Fibroblast of skin of left biceps (primary cell): ENCODE measurements at places on chromosomes 4 and X.
A peak's percentile ranks its signal among the peaks of the same experiment; 100 is the strongest.

GRCh38 chrX:74291577-74291963 is 12.4 kb upstream of the ZCCHC13 start:
- DNase-seq: no peak

DNA sequence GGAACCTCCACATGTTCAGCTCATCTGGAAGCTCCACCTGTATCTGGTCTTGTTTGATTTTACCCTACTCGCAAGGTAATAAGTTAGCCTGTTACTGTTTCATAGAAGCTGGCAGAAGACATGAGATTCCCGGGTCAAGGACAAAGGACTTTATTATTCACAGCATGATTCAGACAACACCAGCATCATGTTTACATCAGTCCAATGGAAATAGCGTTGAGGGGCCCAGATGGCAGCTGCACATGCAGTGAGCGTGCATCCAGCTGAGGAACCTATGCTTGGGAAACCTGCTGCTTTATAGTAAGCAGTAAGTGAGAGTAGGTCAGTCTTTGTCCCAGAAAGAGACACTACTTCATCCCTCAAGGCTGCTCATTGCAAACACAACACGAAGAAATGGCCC is 19.8 kb downstream of the TSPAN5 start:
- no peak for DNase-seq

GRCh38 chr4:182325848-182326255 is 82.7 kb downstream of the TENM3 start:
- no peak for DNase-seq

DNA sequence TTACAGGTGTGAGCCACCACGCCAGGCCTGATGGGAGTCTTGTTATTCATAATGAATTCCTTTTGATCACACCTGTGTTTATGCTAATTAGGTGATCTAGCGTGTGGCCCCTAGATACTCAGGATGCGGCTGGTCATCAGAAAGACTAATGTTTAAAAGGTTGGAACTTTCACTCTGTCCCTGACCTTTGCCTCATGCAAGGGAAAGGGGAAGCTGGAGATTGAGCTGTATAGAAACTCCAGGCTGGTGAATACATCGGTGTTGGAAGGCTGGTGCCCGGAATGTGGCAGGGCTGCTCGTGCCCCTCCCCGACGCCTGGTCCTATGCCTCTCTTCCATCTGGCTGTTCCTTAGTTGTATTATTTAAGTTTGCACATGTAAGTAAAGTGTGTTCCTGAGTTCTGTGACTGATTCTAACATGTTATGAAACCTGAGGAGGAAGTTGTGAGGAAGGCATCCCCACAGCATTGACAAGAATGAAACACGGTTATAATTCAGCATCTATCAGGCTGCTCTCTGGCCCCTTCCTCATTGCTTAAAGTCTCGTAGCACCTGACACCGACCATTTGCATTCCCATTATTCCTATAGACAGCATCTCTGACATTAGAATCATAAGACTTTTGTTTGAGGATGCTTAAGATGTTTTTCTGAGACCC is 28.9 kb downstream of the CASP3 start:
- DNase-seq: no peak

GRCh38 chrX:123993326-123993725 is 31.8 kb downstream of the STAG2 start:
- DNase-seq: no peak

DNA sequence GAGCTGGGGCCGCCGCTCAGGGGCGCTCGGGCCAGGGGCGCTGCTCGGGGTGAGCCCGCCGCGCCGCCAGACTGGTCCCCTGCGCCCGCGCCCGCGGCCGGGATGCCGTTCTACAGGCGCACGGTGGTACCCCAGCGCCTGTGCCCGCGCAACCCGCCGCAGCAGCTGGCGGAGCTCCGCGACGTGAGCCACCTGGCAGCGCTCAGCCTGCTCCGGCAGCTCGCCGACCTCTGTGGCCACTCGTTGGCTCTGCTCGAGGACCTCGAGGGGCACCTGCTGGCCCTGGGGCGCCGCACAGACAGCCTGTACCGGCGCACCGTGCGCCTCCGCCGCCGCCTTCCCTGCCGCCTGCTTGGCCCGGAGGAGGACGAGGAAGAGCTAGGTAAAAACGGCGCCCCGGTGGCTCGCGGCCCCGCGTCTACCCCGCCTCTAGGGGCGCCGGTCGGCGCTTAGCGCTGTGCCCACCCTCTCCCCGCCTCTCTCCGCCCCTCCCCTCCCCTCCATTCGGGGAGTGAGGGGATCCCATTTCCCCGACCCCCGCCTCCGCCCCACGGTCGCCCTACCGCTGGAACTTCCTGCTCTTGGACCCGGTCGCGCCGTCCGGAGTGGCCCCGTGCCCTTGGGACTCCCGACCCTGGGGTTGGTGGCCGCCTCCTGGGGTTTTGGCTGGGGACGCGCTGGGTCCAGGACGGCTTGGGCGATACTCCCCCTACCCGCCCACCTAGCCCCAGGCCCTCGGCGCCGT is 513 bp downstream of the NHSL2 start:
- DNase-seq: no peak

DNA sequence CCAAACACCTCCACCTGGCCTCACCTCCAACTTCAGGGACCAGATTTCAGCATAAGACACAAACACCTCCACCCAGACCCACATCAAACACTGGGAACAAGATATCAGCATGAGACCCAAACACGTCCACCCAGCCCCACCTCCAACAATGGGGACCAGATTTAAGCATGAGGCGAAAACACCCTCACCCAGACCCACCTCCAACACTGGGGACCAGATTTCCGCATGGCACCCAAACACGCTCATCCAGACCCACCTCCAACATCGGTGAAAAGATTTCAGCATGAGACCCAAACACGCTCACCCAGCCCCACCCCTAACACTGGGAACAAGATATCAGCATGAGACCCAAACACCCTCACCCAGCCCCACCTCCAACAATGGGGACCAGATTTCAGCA is 210.0 kb downstream of the ASMT start:
- no peak for DNase-seq

- DNase-seq: no peak
These were observed 18.1 kb upstream of the TMEM150C start for GRCh38 chr4:82579932-82580331.

- peak; percentile 58 for DNase-seq
These were observed 57.2 kb downstream of the MFAP3L start for GRCh38 chr4:169968999-169969398.

- DNase-seq: no peak
These were observed 92.2 kb upstream of the ANXA3 start for GRCh38 chr4:78459327-78459726.

DNA sequence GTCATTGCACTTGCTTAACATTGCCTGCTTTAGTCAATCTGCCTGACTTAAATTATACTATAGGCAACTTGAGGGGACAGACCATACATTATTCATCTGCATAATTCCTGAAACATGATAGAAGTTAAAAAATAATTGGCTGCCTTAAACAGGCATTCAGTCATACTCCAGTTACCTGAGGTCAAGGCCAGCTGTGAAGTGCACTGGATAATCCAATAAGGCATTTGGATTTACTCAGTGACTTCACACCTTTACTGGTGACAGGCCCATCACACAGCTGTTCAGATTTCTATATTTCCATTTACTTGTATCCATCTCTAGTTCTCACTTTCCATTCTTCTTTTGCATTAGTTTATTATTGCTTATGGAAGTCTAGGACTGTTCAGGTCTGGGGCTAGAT is 2341.6 kb downstream of the PCDH7 start:
- DNase-seq: no peak

DNA sequence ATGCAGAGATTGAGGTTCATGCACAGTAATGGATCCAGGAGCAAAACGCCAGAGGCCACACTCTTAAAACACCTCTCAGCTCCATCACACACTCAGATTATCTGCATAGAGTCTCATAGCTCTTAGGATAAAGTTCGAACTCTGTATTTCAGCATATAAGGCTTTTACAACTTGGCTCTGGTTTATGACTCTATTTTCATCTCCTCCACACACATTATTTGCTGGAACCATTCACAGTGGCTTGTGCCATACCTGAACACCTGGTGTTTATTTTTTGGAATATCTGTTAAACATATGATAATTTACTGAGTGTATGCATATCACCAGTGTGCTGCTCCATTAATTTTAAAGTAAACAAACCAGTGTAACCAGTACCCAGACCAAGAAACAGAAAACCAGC is 27.2 kb downstream of the RASL11B start:
- no peak for DNase-seq

DNA sequence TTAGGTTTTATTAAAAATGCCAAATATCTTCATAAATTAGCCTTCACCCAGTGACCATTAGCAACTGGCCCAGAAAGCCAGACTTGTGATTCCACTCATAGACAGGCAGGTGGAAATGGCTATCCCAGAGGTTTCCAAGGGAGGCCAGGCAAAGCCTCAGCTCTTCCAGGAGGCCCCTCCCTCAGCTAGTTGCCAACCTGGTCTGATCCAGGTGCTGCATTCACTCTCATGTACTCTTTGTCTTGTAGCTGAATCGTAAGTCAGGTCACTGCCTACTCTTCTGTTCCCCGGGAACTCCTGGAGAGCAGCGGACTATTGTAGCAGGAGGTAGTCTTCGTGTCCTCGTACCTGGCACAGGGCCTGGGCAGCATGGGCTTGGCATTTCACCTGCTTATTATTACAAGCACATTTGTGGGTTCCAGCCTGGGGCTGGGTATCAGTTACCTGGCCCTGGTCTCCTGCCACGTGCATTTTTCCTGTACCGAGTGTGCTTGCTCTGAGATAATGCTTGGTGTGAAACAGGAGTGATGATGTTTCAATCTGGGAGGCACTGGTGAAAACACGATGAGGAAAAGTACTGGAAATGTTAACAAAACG is 101.6 kb downstream of the FAM193A start:
- no peak for DNase-seq

DNA sequence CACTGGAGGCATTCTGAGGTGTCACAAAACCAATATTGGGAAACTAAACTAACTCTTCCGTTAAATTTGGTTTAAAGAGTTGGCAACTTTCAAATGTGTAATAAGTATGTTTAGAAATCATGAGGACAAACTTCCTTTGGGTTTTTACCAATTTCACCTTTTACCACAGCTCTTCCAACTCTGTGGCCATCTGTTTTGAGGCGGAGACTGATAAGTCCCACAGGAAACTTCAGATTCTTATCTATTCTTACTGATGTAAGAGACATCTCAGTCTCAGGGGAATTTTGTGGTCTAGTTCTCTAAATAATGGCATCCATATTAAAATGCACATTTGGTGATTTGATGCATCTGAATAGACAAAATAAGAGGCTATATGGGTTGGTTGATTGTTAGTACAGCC is 229.2 kb upstream of the AFF2 start:
- no peak for DNase-seq

DNA sequence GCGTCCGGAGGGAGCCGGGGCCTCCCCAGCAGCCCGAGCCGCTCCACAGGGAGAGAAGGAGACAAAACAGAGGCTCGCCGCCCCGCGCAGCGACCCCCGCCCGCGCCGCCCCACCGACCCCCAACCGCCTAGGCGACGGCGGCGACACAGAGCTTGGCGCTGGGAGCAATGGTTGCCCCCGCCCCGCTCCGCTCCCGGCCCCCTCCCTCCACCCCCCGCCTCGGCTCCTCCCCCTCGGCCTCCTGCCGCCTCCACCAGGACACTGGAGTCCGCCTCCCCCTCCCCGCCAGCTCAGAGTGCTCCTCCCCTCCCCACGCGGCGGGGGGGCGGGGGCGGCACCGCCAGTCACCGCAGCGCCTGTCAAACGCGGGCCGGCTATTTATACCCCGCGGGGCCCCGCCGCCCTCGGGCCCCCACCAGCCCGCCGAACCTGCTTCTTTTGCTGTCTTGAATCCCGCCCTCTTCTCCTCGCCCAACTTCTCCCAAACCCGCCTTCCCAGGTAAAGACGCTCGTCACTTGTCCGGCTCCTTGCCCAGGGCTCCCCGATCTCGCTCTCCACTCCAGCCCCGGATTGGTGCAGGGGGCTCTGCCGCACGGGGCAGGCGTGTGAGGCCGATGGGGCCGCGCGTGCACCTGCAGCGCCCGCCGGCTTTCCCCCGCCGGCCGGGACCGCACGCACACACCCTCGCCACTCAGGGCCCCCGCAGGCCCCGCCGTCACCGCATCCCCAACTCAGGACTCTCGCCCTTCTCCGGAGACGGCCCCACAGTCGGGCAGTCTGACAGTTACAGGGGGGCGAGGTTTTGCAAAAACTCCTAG is at the start of gene ELF2:
Gene ELF2 (minus strand): TSS at position 170 of the 820 bp plus-strand sequence. CDS start 39,517 bp downstream, outside the sequence.
- DNase-seq: peak; percentile 65

DNA sequence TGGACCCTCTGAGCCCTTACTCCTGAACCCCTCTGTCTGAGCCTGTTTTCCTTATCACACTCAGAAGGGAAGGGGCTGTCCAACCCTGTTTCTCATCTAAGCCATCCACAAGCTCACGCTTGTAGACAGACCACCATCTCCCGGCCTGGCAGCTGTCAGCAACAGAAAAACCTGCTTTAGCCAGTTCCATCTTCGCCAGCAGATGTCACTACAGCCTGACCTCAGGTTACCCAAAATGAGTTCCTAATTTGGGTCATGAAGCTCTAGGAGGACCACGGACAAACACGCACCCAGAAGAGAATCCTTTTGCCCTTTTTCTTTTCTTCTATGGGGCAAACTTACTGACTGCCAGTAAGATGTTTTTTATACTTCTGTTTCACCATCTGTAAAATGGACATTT is 445.4 kb downstream of the BCOR start:
- DNase-seq: no peak

GRCh38 chrX:27918799-27919198 is 62.5 kb downstream of the DCAF8L1 start:
- DNase-seq: no peak

DNA sequence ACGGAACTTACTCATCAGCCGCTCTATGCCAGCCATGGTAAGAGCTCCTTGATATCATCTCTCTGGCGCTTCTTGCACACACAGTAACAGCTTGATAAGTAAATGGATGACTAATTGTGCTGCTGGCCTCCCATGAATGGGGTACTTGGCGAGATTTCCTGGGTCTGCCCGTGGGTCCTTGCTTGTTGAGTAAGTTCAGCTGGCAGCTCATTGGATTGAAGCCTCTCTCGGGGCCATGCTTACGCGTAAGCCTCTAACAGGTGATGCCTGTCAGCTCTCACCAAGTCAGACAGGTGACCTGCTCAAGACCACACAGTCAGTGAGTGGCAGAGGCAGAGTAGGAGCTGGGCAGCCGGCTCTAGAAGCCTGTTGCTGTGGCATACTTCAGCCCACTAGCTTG is 7.7 kb downstream of the NSG1 start:
- DNase-seq: no peak

- no peak for DNase-seq
These were observed 29.4 kb upstream of the GABRA3 start for GRCh38 chrX:152480269-152481212.

GRCh38 chr4:110787707-110788106 is 164.8 kb upstream of the PITX2 start:
- DNase-seq: no peak

GRCh38 chr4:37953156-37953555 is 7.0 kb upstream of the PTTG2 start:
- DNase-seq: no peak
